NCI-H1092 (cell line): ENCODE measurements at places on chromosomes 3 and 15.

DNA sequence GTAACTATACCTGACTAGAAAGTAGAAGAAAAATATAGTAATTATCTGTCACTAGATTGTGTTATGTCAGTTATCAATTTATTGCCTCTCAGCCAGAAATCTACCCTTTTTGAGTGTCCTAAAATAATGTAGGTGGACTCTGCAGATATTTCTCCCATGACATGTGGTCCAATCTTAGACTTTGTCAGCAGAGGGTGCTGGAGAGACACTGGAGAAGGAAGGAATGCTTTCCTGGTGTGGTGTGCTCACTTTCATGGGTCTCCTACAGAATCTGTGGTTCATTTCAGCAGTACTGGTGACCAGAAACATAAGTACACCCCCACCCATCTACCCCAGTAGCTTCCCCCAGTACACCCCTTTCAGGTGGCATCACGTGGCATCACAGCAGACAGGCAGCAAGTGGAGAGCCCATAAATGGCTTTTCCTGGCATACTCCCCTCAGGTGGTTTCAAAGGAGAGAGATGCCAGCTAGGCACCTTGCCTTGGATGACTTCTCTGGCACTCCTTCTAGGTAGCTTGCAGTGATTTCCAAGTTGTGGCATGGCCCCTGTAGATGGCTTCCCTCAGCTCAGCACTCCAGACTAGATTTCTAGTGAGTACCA lies 114.7 kb downstream of the GADL1 start:
- DNase-seq: no peak

DNA sequence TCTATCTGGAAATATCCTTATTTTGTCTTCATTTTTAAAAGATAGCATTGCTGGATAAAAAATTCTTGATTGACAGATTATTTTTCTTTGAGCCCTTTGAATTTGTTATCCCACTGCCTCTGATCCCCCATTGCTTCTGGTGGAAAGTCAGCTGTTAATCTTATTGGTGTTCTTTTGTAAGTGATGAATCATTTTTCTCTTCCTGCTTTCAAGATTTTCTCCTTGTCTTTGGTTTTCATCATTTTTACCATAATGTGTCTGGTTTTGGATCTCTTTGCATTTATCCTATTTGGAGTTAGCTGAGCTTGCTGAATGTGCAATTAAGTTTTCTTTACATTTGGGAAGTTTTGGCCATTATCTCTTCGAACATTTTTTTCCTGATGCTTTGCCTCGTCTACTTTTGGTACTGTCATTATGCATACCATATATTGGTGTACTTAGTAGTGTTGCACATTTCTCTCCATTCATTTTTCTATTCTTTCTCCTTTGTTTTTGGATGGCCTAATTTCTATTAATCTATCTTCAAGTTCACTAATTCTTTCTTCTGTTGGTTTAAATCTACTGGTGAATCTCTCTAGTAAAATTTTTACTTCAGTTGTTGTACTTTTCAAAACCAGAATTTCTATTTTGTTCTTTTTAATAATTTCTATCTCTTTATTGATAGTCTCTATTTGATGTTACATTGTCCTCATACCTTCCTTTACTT lies 440.0 kb upstream of the PROK2 start:
- DNase-seq: no peak

DNA sequence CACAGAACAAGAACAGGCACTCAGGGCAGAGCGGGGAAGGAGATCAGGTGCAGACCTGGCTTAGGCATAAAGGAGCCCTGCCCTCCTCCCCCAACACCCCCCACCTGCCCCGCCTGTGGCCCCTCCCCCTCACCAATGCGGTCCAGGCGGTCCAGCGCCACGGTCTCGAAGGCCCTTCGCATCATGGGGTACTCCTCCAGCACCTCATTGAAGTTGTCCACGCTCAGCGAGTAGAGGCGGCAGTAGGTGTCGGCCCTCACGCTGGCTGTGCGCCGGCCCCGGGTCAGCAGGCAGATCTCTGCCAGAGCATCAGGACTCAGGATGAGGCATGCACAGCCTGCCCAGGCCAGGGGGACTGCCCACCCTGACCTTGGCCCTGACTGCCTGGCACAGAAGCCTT lies 44.8 kb downstream of the HCN4 start:
- no peak for DNase-seq

DNA sequence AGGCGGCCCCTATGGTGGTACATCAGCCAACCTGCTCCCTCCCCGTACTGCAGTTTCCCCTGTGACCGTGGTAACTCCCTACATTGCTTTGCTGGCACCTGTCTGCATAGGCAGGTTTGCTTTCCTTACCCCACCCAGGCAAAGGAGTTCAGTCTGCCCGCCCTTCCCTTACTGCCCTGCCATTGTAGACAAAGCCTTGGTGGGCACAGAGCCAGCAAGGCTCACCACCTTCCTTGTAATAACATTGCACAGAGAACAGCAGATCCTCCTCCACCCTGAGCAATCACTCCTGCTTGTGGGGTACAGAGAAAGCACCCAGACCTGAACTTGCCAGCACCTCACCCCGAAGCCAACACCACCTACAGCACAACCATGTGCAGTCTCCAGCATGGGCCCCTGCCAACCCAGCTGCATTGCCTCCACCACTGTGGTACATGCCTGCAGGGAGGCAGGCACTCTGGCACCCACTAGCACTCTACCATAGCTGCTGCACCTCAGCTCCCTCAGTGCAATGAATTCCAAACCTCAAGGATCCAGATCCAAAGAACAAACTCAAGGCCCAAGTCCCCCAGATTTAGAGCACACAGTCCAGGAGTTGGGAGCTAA lies 192.7 kb upstream of the KCNMB2 start:
- DNase-seq: no peak

DNA sequence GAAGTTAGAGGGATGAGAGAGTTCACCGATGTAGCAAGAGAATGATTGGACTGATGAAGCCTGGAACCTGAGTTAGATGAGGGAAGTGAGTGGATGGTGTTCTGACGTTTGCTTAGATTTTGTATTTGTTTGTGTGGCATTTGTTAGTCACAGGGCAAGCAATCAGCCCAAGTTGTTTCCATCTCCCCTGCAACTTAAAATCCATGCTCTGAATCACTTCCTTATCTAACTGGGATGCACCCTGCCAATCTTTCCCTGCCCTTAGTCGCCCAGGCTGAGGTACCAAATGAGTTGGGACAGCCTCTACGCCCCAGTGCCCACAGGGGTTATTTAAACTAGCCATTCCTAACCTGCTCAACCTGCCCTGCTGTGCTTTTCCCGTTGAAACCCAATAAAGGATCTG lies 12.6 kb downstream of the PAQR5 start:
- no peak for DNase-seq

DNA sequence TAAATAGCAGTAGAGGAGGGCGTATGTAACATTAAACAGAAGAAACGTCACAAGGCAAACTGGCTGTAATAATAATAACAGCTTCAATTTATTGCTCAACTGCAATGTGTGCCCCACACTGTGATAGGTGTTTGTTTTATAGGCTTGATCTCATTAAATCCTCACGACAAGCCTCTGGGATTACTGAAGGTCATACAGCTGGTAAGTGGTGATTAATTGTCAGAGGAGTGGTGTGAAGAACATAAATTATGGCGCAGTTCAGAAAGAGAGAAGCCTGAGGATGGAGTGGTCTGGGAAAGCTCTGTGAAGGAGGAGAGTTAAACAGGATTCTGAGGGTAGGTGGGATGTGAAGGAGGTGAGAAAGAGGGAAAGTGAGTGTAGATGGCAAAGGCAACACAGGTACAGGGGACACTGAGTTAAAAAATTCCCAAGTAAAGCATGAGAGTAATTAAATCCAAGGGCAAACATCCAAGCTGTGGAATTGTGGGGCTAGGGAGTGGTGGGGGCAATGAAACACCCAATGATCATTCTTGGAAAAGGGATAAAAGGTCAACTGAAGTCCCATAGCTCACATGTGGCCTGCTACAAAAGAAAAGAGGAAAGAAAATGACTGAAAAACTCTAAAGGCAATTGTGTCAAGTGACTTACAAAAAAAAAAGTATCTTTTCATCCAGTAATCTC lies 16.5 kb upstream of the GLCE start:
- no peak for DNase-seq

GRCh38 chr15:97522347-97522746 lies 438.2 kb upstream of the ARRDC4 start:
- no peak for DNase-seq

DNA sequence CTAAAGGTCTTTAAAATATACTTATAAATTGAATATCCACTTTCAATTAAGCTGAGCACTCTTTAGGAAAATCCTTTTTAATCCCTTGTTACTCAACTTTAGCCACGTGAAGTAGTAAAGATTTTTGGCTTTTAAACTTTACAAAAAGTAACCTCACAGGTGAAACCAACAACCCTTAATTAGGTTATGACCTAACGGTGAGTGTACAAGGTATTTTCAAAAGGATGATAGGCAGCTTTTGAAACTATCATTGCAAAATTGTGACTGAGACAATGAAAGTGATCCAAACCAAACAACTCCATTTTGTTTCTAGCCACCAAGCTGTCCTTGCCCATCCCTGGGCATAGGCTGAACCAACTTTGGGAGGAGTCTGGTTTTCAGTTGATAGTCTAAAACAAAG lies 940.2 kb downstream of the OTOL1 start:
- DNase-seq: no peak
